ENCODE measurements at places on chromosomes 13 and 19. TPM values are rescaled to one million over a fixed set of nuclear protein-coding genes. Genes with fewer than 3 reads are reported as not detected.
A peak's percentile ranks its signal among the peaks of the same experiment; 100 is the strongest.

- no peaks in the 10 kb centered on the region for H3K27me3 ChIP-seq
- no peak overlapping the region for H3K27ac ChIP-seq
- no peak for DNase-seq
- H3K4me1 ChIP-seq = no peaks in the 10 kb centered on the region
These were observed 9.6 kb upstream of the SACS start for GRCh38 chr13:23443110-23443509.

DNA sequence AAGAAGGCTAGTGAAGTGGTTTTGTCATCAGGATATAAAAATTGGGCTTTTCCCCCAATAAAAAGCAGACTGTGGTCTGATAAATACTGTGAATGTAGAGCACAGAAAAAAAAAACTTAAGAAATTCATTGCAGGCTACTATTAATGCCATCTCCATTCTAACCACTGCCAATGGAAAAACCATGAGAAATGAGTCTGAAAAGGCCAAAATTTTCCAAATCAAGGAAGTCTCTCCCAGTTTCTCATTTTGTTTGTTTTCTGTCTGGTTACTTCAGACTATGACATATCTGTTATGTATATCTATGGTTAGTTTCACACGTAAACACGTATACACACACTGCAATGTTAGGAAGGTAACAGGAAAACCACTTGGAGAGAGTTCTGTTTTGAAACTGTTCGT is 193.6 kb upstream of the TSC22D1 start:
- H3K27me3 ChIP-seq = no peaks in the 10 kb centered on the region
- no peak overlapping the region for H3K4me3 ChIP-seq
- DNase-seq = no peak
- no peaks in the 10 kb centered on the region for H3K36me3 ChIP-seq

DNA sequence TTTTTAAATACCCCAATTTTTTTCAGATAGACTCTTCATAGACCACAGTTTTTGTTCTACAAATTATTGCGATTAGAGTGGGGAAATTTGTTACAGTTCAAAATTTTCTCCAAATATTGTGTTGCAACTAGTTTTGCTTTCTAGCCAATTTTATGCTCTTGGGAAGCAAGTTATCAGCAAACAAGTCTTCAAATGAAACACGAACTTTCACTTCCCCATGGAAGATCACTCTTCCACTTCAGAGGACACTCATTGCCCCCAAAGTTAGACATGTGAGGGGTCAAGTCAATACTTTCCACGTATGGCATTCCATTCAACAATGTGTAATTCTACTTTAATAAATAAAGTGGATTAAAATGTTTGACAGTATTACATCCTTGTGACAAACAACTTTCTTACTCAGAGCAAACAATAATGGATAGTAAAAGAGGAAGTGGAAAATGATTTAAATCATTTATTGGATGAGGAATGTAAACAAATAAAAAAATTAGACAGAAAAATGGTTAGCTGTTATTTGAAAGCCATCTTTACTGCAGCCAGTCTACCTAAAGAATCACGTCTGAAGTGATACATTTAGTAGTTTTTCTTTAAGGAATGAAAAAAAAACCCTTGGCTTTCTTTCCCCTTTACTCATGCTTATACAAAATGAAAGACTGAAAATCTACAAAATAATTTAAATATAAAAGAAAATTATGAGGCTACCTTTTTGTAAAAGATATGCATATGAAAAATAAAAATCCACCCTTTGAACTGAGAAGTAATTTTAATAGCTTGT is 41.2 kb upstream of the TNFSF11 start:
- DNase-seq = no peak
- H3K4me1 ChIP-seq = peaks cover 6% of the 10 kb centered on the region
- no peaks in the 10 kb centered on the region for H3K36me3 ChIP-seq
- no peak overlapping the region for H3K27ac ChIP-seq

- no peaks in the 10 kb centered on the region for H3K36me3 ChIP-seq
- peak; percentile 89 for DNase-seq
- H3K27ac ChIP-seq = no peak overlapping the region
- H3K4me1 ChIP-seq = peaks cover 23% of the 10 kb centered on the region
- no peaks in the 10 kb centered on the region for H3K27me3 ChIP-seq
These were observed 7.7 kb upstream of the CXCL17 start for GRCh38 chr19:42450314-42450934.

DNA sequence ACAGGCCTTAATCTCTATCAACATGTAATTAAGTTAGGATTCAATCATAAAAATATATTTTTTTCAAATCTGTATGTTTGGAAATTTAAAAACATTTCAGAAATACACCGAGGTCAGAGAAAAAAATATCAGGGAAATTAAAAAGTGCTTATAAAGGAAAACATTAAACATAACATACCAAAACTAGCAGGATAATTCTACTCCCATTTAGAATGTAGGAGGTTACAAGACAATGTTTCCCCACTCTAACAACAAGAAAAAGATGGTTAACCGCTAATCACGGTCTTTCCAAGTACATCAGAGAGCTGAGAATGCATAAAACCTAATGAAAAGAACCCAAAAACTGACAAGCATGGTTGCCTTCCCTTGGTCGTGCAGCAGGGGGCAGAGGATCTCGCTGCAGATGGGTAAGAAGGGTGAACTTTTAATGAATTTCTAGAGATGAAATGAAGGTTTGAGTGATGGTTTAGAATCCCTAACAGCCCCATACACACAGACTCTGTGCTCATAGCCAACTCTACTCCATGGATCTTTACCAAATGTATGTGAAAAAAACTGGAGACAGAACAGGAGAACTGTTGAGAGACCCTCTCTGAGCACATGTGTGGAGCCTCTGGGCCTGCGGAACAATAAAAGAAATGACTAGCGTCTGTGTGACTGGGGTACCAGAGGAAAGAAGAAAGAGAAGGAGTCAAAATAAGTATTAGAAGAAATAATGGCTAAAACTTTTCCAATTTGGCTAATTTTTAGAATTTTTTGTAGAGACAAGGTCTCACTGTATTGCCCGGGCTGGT is 51.3 kb upstream of the LSM14A start:
- H3K4me3 ChIP-seq = no peak overlapping the region
- H3K27ac ChIP-seq = no peak overlapping the region
- H3K36me3 ChIP-seq = no peaks in the 10 kb centered on the region
- no peaks in the 10 kb centered on the region for H3K4me1 ChIP-seq

DNA sequence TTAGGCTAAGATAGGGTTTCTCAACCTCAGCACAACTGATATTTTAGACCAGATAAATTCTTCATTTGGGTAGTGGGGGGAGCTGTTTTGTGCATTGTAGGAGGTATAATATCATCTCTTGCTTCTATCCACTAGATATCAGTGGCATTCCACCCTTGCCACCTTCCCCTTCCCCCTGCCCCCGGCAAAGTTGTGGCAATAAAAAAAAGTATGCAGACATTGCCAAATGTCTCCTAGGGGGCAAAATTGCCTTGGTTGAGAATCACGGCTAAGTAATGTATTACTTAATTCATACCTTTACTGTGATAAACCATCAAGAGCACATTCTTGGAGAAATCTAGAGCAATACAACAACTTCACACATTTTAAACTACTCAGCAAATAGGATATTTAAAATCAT is 51.4 kb downstream of the UBL3 start:
- H3K27me3 ChIP-seq = no peaks in the 10 kb centered on the region
- H3K4me1 ChIP-seq = peaks cover 41% of the 10 kb centered on the region
- DNase-seq = no peak

DNA sequence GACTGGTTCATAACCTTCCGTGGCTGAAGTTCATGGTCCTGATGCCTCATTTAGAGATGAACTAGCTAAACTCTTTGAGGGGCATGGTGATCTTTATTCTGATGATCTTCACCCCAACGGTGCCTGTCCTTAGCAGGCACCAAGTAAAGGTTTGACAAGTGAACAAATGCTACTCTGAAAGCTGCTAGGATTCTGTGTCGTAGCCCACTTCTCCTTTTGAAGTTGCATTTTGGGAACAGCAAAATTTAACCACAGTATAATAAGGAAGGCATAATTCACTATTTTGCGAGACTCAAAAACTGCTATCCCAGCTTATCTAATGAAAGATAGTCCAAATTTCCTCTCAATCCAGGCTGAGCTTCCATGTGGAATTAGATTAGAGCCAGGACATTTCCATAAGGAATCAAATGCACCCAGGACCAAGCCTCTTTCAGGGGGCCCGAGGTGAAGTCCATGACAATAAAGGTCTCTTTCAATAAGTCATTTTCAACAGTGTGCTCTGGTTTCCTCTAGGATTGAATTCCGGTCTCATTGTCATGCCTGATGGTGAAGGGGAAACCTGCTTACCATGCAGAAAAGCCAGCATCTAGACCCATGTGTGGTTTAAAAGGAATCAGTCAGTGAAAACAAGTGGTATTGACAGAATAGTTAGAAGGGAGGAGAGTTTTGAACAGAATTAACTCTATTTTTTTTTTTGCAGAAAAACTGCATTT is 23.1 kb downstream of the SIAH3 start:
- H3K4me1 ChIP-seq = peaks cover 16% of the 10 kb centered on the region
- H3K27ac ChIP-seq = no peak overlapping the region
- no peaks in the 10 kb centered on the region for H3K27me3 ChIP-seq
- H3K36me3 ChIP-seq = no peaks in the 10 kb centered on the region
- no peak overlapping the region for H3K4me3 ChIP-seq

SBNO2 gene
- polyA plus RNA-seq = 6.3 TPM

VSTM2B gene
- 1.2 TPM for polyA plus RNA-seq

CD37 gene
- 106 TPM for polyA plus RNA-seq

STRN4 gene
- polyA plus RNA-seq = 62.1 TPM

GRCh38 chr19:5967994-5968430 is 9.9 kb downstream of the RANBP3 start:
- no peaks in the 10 kb centered on the region for H3K27me3 ChIP-seq
- no peaks in the 10 kb centered on the region for H3K36me3 ChIP-seq
- no peak overlapping the region for H3K4me3 ChIP-seq
- DNase-seq = peak; percentile 91

CEACAM20 gene
- polyA plus RNA-seq = not detected

DNA sequence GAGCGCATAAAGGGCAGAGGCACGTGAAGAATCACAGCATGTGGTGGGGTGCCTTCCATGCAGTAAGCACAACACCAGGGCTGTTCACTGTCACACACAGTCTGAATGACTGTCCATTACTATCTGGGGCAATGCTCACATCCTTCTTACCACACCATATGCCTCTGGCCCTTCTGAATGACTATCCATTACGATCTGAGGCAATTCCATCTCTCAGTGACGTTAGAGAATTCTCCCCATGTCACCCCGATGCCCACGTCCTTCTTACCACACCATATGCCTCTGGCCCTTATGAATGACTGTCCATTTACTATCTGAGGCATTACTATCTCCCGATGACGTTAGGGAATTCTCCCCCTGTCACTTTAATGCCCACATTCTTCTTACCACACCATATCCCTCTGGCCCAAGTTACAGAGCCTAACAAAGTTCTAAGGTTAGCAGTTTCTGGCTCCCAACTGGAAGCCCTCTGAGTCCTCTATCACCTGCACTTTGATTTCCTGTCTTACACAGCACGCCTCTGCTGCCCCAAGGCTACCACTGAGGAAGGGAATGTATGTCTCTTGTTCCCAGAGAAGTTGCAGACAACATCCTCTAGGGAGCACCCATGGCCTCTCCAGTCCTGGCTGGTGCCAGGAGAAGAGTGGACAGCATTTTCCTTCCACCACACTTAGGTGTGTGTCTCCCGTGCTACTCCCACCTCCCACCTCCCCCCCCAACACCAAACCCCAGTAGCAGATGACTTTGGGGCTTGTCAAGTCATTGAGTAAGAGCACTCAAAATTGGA is 154.8 kb downstream of the COG6 start:
- no peak overlapping the region for H3K4me3 ChIP-seq
- no peak for DNase-seq
- no peaks in the 10 kb centered on the region for H3K36me3 ChIP-seq
- H3K27ac ChIP-seq = no peak overlapping the region

DNA sequence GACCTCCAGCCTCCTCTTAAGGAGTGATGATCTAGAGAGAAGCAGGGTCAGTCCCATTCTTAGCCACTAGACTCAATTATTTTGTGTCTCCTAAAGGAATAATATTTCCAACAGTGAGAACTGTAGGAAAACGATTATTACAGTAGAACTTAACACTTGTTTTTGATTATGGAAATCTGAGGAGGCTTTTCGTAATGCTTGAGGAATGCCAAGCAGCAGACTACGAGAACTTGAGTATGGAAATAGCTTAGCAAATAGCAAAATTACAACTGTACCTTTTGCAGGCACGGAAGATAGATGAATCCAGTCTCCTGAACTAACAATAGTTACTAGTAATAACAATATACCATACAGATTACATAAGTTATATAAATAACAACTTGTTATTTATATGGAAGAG is 12.2 kb downstream of the BRD4 start:
- DNase-seq = no peak
- peaks cover 31% of the 10 kb centered on the region for H3K4me1 ChIP-seq
- H3K4me3 ChIP-seq = no peak overlapping the region
- H3K27me3 ChIP-seq = no peaks in the 10 kb centered on the region
- H3K36me3 ChIP-seq = no peaks in the 10 kb centered on the region
- H3K27ac ChIP-seq = peak overlapping the region; percentile 66

DNA sequence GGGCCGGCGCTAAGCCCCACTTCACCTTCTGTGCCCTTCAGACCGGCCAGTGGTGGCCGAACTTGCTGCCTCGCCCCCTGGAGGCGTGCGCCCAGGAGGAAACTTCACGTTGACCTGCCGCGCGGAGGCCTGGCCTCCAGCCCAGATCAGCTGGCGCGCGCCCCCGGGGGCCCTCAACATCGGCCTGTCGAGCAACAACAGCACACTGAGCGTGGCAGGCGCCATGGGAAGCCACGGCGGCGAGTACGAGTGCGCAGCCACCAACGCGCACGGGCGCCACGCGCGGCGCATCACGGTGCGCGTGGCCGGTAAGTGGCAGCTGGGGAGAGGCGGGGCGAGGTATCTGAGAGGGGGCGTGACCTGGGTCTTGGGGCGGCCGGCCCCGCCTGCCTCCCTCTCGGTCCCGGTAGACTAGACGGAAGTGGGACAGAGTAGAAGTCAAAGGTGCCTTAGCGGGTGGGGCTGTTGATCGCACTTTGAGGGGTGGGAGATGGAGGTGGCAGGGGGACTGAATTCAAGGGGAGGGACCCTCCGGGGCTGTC is 5.6 kb downstream of the ICAM5 start:
- peaks cover 13% of the 10 kb centered on the region for H3K4me1 ChIP-seq
- peak; percentile 78 for DNase-seq
- H3K27me3 ChIP-seq = peaks cover 78% of the 10 kb centered on the region
- H3K36me3 ChIP-seq = no peaks in the 10 kb centered on the region

DNA sequence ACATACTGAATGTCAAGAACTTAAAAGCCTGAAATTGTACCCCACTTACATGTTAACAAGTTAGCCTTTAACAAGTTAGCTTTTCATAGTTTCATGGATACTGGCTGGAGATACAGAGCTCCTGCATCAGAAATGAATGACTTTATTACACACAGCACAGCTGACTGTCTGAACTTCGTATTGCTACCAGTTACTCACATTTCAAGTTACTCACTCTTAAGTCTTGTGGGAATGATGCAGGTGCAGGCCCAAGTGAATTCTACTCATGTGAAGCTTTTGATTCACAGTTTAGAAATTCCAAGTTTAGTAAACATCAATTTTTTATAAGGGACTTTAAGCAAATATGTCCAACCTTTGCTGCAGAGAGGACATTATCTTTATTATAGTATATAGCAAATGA is 762.2 kb upstream of the PRR20A start:
- H3K27me3 ChIP-seq = no peaks in the 10 kb centered on the region
- H3K36me3 ChIP-seq = no peaks in the 10 kb centered on the region
- no peak overlapping the region for H3K4me3 ChIP-seq
- H3K27ac ChIP-seq = no peak overlapping the region
- no peak for DNase-seq

GRCh38 chr19:48844472-48844871 is 8.2 kb upstream of the HSD17B14 start:
- H3K4me1 ChIP-seq = no peaks in the 10 kb centered on the region
- no peak overlapping the region for H3K27ac ChIP-seq
- H3K27me3 ChIP-seq = no peaks in the 10 kb centered on the region
- H3K36me3 ChIP-seq = no peaks in the 10 kb centered on the region

PSG1 gene
- not detected for polyA plus RNA-seq
